ENCODE measurements at places on chromosomes 16 and 17.

GRCh38 chr17:17387498-17388362 is 84.6 kb downstream of the NT5M start:
- DNase-seq: no peak

- DNase-seq: no peak
Measured at GRCh38 chr16:82082543-82083244, 47.6 kb downstream of the HSD17B2 start.

- peak; percentile 33 for DNase-seq
Measured at GRCh38 chr16:57795431-57795878, 6.8 kb downstream of the KIFC3 start.

DNA sequence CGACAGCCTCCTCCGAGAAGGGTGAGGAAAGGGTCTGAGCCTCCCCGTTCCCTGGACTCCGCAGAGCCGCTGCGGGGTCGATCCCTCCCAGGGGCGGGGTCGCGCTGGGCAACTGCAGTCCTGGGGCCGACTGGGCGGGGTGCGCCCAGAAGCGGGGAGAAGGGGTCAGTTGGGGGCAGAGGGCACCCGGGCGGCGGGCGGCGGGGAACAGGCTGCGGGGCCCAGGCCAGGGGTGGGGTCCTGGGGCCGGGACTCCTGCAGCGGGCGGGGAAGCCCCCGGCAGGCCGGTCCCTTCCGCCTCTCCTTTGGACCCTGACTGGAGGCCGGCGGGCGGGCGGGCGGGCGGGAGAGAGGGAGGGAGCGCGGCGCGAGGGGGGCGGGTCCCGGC is 352 bp downstream of the GGNBP2 start:
- no peak for DNase-seq

GRCh38 chr16:85715169-85716021 is 26.6 kb upstream of the GINS2 start:
- no peak for DNase-seq

GRCh38 chr16:58885528-58886170 is 151.5 kb upstream of the GOT2 start:
- no peak for DNase-seq

DNA sequence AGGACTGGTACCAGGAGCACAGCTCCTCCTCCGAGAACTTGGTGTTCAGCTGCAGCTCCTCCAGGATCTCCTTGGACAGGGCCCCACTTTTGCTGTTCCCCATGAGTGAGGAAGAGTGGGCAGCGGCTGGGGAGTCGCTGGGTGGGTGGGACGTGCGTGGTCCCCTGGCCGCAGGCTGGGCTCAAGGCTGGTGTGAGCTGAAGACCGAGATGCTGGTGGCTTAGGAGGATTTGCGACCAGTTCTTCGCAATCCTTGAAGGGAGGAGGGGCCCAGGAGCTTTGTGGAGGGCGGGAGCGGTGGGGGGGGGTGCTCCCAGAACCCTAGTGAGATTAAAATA is at the start of gene RCVRN:
Gene RCVRN (minus strand): TSS at position 194 of the 338 bp plus-strand sequence. CDS start 91 bp downstream, at position 103.
- DNase-seq: no peak

- DNase-seq: no peak
Measured at GRCh38 chr17:57080718-57081117, 4.3 kb upstream of the AKAP1 start.

GRCh38 chr16:89827383-89828198 is 684 bp upstream of the SPIRE2 start:
- peak; percentile 66 for DNase-seq

GRCh38 chr17:49984283-49984682 is 10.7 kb downstream of the DLX3 start:
- no peak for DNase-seq

- no peak for DNase-seq
Measured at GRCh38 chr17:41420134-41420533, 4.3 kb downstream of the KRT37 start.

GRCh38 chr17:8481089-8481488 is 45.4 kb downstream of the NDEL1 start:
- DNase-seq: no peak

- peak; percentile 63 for DNase-seq
Measured at GRCh38 chr17:58224315-58224714, 5.3 kb upstream of the MKS1 start.

- DNase-seq: no peak
Measured at GRCh38 chr17:21100636-21101035, 26.1 kb upstream of the DHRS7B start.

All from OCI-M1 (cell line).